ENCODE measurements at places on chromosomes 11 and 22.

DNA sequence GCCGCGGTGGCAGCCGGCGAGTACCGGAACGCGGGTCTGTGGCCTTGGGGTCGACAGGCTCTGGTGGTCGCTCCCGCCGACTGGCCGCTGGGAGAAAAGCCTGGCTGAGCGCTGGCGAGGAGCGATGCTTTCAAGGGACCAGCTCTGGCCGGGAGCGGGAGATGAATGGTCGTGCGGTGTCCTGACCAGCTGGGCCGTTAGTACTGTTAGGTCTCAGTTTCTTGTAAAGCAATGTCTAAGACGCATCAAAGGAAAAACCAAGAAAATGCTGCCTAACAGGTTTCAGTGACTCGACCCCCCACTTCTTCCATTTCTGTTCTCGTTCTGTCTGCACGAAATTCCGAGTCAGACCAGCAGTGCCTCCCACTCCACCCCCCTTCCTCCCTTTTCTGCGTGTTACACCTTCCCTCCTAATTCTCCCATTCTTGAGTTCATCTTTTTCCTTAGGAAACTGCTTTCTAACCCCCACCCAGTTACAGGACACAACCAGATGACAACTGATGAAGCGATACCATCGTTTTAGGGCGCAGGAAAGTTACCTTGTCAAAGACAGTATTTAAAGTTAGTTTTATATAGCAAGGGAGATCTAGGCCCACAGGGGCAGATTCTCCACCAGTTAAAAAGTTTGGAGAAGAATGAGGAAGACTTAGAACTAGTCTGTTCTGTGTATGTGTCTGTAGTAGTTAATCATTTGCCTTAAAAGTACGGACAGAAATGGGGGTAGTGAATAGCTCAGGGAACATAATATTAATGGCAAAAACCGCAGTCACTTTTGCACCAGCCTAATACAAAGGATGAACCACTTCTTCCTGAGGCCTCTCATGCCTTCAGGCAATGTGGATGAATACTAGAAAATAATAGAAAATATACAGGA, 1.0 kb downstream of the CUL5 start:
- DNase-seq = no peak

- DNase-seq = no peak
Observed at GRCh38 chr11:7060868-7061267, 27.9 kb upstream of the RBMXL2 start.

- DNase-seq = no peak
Observed at GRCh38 chr11:104319396-104319795, 155.4 kb upstream of the PDGFD start.

DNA sequence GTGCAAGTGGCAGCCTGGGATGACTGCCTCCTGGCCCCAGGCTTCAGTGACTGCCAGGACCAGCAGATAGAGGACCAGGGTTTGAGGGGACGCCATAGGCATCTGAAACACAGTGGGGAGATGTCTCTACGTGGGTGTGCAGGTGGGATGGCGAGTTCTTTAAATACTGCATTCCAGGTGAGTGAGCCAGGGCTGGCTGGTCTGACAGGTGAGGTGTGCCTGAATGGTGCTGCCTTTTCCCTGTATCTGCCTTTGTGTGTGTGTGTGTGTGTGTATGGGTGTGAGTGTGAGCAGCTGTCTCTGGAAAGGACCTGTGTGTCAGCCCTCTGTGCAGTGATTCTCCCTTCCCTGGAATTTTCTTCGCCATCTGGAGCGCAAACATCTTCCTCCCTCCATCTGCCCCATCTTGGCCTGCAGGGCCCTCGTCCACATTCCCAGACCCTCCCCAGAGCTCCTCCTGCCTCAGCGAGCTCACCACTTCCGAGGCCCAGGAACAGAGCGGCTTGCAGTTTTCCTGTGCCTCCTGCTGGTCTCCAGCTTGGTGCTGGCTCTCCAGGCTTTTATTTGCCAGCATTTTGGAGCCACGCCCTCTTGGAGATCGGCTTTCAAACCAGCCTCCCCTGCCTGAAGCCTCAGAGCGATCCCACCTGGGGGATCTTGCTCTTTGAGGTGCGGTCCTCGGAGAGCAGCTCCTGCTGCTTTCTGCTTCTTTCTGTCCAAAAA, at the start of gene GPHA2:
Gene GPHA2 (minus strand): TSS at position 535 of the 723 bp plus-strand sequence. CDS start 433 bp downstream, at position 102.
- no peak for DNase-seq

DNA sequence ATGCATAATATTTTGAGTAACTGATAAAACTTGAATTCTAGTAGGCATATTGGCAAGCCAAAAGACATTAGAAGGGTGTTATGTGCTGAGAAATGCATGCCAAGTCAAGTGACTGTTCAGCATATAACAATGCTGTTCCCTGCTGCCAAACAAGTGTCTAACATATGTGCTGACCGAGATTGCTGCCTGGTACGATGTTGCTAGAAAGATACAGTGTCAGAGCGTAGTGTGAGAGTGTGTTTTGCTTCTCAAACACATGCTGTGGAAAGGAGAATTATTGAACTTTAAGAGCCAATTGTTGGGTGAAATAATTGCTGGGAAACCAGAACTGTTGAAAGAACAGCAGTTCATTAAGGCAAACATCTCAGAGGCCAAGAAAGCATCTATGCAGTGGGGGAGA, 71.3 kb upstream of the GRIA4 start:
- no peak for DNase-seq

- DNase-seq = no peak
Observed at GRCh38 chr22:23256986-23257888, 76.9 kb downstream of the BCR start.

- no peak for DNase-seq
Observed at GRCh38 chr11:72368339-72368738, 66.0 kb downstream of the CLPB start.

GRCh38 chr22:29641042-29641699, 37.7 kb downstream of the NF2 start:
- no peak for DNase-seq

DNA sequence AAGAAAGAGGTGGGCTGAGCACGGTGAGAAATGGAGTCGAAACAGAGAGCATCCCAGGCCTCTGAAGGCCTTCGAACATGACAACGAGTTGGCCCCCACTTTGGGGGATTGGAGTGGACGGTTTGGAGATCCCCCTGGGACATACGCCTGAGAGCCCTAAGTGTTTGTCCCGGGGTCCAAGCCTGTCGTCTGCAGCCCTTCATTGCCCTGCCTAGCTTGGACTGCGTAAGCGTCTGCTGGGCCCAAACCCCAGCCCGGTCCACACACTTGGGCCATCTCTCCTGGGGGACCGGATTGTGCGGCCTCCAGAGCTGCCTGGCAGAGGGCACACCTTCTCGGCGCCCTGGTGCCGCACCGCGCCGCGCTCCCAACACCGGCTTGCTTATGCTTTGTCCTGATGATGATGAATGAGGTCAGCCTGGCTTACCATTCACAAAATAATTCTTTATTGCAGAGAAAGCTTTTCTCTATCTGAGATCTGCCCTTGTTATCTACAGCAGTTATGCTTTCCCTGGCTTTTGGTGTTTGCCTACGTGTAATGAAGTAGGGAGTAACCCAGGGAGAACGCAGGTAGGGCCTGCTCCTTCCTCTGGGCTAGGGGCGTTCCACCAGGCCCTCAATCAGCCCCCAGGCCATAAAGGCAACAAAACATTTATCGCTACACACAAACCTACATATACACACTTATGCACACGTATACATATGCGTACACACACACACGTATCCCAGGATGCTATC, 85.9 kb upstream of the PPARA start:
- no peak for DNase-seq

- no peak for DNase-seq
Observed at GRCh38 chr11:1670905-1671371, 26.1 kb upstream of the KRTAP5-6 start.

GRCh38 chr11:128680906-128681305, 13.0 kb upstream of the FLI1 start:
- no peak for DNase-seq

- no peak for DNase-seq
Observed at GRCh38 chr11:105023003-105023402, at the start of gene CASP5. TSS of gene CASP5 (minus strand) at chr11:105023168. CDS start at chr11:105023136, 32 bp downstream.

DNA sequence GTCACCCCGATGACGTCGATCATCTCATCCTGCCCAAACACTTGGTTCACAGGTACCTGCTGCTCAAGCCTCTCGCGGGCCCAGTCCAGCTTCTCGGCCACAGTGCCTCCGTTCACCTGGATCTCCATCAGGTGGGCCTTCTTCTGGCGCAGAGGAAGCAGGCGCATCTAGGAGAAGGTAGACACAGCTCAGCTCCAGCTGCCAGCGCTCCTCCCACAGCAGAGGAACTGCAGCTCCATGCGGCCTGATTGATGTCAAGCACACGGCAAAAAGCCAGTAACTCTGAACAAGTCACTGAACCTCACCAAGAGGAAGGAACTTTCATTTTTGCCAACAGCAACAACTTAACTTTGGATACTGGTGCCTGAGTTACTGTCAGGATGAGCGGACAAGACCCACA, 4.0 kb downstream of the RPL3 start:
- no peak for DNase-seq

- no peak for DNase-seq
Observed at GRCh38 chr22:49997932-49998717, 14.4 kb downstream of the IL17REL start.

GRCh38 chr11:122177238-122177637, 61.2 kb upstream of the BLID start:
- DNase-seq = no peak

DNA sequence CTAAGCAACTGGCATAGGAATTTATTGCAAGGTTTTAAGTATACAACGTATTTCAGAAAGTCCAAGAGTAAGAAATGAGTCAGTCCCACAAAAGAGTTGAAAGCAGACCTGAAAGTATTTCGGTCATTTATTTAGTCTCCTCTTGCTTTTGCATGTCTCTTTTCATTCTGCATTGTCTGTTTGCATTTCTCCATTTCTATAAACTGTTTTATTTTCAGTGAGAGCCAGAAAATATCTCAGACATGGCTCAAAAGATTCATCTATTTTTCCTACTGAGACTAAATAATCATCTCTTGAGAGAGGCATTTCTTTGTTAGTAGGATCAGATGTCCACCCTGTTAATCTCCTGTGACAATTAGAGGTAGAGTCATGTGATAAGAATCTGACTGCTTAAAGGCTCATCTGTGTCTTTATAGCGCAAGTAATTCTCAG, 219.1 kb upstream of the CCDC179 start:
- no peak for DNase-seq

- no peak for DNase-seq
Observed at GRCh38 chr11:115530752-115531151, 26.5 kb upstream of the CADM1 start.

GRCh38 chr11:134878785-134879184, 466.7 kb upstream of the B3GAT1 start:
- no peak for DNase-seq

DNA sequence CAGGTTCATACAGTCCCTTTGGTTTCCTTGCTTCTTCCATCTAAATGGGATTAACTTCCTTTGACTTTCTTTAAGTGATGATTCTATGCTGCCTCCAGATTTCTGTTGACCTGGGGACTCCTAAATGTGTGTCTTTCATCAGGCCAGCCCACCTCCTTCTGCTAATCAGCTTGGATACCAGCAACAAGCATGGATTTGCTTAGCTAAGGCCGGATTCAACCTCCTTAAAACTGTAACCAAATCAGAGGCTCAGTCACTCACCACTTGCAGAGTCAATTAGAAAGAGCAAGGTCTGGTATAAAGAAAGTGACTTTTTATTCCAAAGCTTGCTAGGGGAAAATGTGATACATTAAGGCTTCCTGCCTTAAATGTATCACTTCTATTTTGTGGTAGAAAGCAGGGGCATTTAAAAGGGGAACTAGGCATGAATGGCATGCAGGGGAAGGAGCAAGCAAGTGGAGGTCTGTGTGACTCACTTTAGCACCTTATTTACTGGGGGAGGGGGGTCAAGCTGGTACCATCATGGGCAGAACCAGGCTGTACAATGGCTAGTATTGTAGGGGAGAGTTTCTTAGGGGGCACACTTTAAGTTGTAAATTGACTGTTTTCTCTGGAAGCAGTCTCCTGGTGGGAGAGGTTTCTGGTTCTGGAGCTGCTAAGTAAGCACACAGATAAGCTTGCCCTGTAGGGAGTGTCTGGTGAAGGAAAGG, 239.0 kb upstream of the PDGFD start:
- no peak for DNase-seq

DNA sequence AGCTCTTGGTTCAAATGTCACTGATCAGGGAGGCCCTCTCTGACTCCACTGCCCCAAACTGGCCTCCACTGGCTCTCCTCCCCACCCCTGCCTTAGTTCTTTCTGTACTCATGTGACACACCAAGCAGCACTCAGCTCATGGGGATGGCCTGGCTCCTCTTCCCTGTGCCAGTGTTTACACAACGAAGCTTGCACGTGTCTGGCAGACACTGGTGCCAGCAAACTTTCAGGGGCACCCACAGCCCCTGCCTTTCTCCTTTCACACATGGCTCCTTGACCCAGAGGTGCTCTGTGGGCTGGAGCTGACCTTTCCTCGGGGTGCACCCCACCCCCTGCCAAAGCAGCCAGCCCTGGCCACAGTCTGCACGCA, 37.6 kb upstream of the PARVG start:
- no peak for DNase-seq

DNA sequence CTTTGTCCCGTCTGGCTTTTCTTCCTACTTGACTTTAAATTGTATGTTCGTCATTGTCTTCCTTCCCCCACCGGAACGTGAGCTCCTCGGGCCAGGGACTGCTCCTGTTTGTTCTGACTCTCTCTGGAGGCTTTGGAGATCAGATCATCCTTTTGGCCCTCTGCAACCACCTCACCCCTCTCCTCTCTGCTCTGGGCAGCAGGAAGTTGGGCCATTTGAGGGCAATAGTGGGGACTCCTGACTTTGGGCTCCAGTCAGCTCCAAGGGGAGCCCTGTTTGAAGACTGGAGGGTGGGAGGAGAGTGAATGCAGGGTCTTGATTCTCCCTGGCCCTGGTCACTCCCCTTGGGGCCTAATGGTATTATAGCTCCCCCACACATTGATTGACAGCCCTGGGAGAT, 186.3 kb upstream of the B3GAT1 start:
- no peak for DNase-seq

GRCh38 chr11:81990659-81991443, 742.8 kb downstream of the FAM181B start:
- no peak for DNase-seq

DNA sequence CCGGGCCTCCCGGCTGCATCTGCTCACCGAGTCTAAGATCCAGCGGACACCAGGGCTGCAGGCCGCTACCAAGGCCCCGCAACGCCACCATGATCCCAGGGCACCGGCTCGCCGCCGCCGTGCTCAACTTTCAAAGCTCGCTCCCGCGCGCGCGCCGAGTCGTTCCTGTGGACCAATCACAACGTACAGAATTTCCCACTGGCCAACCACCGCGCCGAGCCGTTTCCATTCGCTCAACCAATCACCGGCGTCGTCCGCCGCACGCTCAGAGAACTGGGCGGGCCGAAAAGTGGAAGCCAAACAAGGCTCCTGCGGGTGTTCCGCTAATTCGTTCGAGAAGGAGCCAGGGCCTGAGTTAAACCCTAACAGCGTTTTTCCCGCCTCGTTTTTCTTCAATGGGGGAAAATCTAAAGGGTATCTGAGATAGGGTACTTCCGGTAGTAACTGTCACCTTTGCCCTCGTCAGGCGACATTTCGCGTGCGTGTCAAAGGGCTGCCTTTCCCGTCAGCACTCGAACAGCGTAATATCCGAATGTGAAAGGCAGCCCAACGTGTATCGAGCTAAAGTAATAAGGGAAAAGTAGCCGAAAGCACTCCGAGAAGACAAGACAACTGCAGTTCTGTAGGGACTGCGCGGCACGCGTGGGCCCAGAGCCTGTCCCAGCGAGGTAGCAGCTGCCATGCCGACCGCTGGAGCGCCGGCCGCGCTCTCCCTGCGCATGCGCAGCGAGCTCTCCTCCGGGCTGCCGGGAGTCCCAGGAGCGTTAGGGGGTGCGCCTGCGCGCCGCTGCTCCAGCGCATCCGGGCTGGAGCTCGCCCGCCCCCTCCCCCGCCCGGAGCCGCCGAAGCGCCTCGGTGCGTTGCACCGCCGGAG, at the start of the genes NCAPD3 and VPS26B:
Gene NCAPD3 (minus strand): TSS at position 132 of the 874 bp plus-strand sequence. CDS start 41 bp downstream, at position 91.
Gene VPS26B (plus strand): TSS at position 836 of the 874 bp plus-strand sequence. CDS start 452 bp downstream, outside the sequence.
- DNase-seq = peak; percentile 74

GRCh38 chr11:91396236-91397133, 828.1 kb upstream of the FAT3 start:
- DNase-seq = no peak

Measured in glomerular endothelial cell (primary cell).